ENCODE measurements at places on chromosomes 7 and 10. TPM values are rescaled to one million over a fixed set of nuclear protein-coding genes. Genes with fewer than 3 reads are reported as not detected.

GRCh38 chr7:6725003-6725402 lies 18.3 kb upstream of the ZNF12 start:
- no peaks in the 10 kb centered on the region for H3K27me3 ChIP-seq
- no peak for DNase-seq
- no peak overlapping the region for H3K4me3 ChIP-seq
- H3K36me3 ChIP-seq: no peaks in the 10 kb centered on the region

GRCh38 chr7:155731380-155731779 lies 80.9 kb downstream of the SHH start:
- DNase-seq: no peak
- H3K4me1 ChIP-seq: peaks cover 15% of the 10 kb centered on the region
- H3K36me3 ChIP-seq: peaks cover 10% of the 10 kb centered on the region
- no peak overlapping the region for H3K4me3 ChIP-seq
- H3K27me3 ChIP-seq: no peaks in the 10 kb centered on the region

DNA sequence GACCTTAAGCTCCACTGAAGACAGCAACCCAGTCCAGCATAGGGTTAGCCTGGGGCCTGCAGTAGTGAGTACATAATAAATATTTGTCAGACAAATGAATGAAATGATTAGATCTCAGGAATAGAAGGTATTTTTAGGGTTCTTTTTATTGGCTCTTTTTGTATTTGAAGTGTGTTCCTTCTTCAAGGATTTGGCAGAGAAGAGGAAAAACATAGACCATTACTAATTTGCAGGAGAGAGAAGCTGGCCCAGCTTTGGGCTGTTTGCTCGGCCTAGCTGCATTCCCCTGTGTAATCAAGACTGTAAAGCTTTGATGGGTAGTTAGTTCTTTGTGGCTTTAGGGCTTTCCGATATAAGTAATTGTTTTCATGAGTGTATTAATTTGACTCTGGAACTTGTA lies 64.2 kb downstream of the CNNM2 start:
- no peaks in the 10 kb centered on the region for H3K36me3 ChIP-seq
- no peak overlapping the region for H3K27ac ChIP-seq
- no peaks in the 10 kb centered on the region for H3K27me3 ChIP-seq

- peak overlapping the region; percentile 24 for H3K4me3 ChIP-seq
- H3K4me1 ChIP-seq: peaks cover 89% of the 10 kb centered on the region
- DNase-seq: peak; percentile 71
Observed at GRCh38 chr7:44637788-44638594, 31.6 kb downstream of the OGDH start.

- H3K36me3 ChIP-seq: no peaks in the 10 kb centered on the region
- no peak for DNase-seq
- no peak overlapping the region for H3K27ac ChIP-seq
Observed at GRCh38 chr7:123439191-123439590, 95.2 kb downstream of the IQUB start.

DNA sequence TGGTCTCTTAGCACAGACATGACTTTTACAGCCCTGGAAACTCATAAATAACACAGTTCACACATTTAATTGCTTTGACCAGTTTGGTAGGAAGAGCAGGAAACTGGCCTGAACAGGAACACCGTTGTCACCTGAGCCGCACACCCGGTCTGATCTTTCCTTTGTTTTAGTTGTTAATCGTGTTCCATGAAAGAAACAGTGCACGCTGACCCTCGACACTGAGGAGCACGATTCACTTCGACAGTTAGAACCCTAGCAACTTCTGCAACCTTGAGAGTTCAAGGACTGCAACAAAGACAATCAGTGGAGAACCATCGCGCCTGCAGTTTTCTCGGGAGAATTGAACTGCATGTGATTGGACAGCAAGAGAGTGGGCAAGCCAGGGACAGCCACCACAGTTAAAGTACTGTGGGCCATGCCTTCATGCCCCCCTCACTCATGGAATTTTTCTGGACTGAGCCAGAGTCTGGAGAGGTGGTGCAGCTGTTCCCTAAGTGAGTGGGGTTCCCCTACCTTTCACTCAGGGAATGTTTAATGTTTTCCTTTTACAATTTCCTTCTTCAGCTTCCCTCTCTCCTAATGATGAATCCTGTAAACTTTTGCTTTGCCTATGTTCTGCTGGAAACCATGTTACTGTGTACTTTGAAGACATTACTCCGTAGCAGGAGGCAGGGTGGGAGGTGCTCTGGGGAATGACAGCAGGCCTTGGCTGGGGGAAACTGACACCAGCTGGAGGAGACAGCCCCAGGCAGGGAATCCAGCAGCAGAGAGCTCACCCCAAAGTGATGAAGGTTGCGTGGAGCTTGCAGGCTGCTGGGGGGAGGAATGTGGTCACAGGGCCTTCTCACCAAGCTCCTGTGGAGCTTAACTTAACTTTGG lies 198.7 kb downstream of the ZNF438 start:
- H3K27me3 ChIP-seq: no peaks in the 10 kb centered on the region
- no peak overlapping the region for H3K4me3 ChIP-seq
- H3K4me1 ChIP-seq: no peaks in the 10 kb centered on the region

- H3K27me3 ChIP-seq: no peaks in the 10 kb centered on the region
- H3K36me3 ChIP-seq: no peaks in the 10 kb centered on the region
- H3K27ac ChIP-seq: no peak overlapping the region
- DNase-seq: no peak
- H3K4me1 ChIP-seq: peaks cover 8% of the 10 kb centered on the region
Observed at GRCh38 chr10:46239247-46239646, 47.5 kb upstream of the ANTXRL start.

The DIP2C gene
- total RNA-seq: 0.55 TPM

DNA sequence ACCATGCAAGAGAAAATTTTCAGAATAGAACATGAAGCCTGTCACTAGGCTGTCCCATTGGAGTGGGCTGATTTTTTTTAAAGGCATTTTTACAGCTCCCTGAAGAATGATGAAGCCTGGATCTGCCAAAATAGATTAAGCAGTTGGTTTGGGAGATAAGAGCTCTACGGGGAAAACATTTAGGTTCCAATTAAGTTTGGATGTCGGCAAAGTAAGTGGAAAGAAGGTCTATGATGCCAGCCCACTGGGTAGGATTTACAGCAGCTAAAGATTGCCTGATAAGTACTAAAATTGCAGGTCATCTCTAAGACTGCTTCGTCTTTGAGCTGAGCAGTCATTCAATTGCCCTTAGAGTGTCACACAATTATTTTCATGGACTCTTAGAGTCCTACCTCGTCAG lies 939.2 kb upstream of the CELF2 start:
- DNase-seq: no peak
- H3K27ac ChIP-seq: no peak overlapping the region
- no peaks in the 10 kb centered on the region for H3K27me3 ChIP-seq
- H3K4me1 ChIP-seq: no peaks in the 10 kb centered on the region
- no peaks in the 10 kb centered on the region for H3K36me3 ChIP-seq

Data from CD8-positive, alpha-beta memory T cell (primary cell).